ENCODE measurements at places on chromosomes 6 and 20. TPM values are rescaled to one million over a fixed set of nuclear protein-coding genes. Genes with fewer than 3 reads are reported as not detected.

GRCh38 chr6:108524528-108525248 lies 36.0 kb upstream of the FOXO3 start:
- no peak for DNase-seq

DNA sequence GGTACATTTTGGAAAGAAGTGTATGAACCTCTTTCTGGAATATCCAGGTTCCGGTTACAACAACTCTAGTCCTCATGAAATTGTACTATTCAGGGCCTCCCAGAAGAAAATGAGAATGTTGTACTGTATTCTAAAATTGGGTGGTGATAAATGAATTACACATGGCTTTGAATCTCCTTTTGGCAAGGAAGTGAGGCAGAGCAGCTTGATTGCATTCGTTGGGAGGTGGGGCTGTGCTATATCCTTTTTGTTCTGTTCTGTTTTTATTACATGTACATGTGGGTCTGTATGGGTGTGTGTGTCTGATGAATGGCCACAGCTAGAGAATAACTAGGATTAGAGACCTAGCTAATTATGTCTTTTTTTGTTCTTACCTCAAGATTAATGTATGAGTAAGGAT lies 37.8 kb upstream of the SNRPB2 start:
- DNase-seq, result no peak

DNA sequence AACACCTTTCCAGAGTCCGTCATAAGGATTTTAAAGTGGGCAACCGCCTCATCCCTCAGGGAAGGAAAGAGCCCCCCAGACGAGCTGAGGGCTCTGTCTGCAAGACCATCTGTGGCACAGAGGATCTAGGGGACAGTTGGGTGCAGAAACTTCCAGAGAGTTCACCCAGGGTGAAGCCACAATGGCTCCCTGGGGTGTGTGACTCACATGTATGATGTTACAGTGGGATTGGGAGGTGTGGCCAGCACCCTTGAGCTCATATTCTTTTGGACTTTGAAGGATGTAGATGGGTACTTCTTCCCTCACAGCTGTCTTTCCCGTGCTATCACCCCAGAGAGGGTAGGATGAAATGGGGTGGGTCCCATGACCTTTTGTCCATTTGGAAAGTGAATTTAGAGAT lies 95.5 kb downstream of the NCR2 start:
- no peak for DNase-seq

DNA sequence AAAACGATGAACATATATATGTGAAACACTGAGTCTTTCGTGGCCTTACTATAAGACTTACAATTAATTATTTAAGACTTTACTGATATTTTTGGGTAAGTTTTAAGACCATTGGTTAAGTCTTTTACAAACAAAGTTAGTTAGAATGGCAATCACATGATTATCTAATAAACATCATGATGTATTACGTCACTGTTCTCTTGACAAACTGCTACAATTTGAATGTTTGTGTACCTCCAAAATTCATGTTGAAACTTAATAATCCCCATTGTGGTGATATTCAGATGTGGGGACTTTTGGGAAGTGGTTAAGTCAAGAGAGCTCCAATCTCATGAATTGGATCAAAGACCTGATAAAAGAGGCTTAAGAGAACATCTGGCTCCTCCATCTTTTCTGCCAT lies 25.9 kb upstream of the B3GAT2 start:
- DNase-seq, result no peak

DNA sequence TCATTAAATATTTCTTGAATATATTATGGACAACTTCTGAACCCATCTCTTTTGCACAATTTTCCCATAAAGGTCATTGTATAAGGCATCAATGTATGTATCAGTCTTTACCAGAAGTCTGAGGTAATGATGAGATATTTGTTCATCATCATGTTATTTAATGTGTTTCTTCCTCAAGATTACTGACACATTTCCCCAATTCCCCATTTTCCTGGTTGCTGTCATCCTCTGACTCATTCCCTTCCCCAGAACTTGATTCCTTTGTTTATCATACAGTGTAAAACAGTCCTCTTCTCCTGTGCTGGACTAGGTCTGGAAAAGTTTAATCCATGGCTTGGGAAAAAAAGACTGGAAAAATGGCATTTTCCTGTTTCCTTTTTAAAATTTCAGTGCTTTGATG lies 107.9 kb upstream of the FLRT3 start:
- no peak for DNase-seq

DNA sequence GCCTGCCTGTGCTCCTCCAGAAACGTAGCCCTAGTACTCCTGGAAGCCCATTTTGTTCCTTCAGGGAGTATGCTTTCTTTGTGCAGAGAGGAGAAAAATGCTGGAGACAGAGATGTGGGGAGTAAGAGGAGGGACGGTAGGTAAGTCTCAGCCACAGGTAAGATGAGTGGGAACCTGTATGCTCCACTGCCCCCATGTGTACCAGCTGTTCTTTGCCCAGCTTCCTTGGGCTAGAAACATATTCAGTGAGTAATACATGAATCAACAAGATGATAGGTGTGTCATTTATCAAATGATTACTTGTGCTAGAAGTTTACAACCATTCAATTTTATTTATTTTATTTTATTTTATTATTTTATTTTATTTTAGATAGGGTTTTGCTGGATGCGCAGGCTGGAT lies 13.6 kb upstream of the CEP85L start:
- DNase-seq, result no peak

DNA sequence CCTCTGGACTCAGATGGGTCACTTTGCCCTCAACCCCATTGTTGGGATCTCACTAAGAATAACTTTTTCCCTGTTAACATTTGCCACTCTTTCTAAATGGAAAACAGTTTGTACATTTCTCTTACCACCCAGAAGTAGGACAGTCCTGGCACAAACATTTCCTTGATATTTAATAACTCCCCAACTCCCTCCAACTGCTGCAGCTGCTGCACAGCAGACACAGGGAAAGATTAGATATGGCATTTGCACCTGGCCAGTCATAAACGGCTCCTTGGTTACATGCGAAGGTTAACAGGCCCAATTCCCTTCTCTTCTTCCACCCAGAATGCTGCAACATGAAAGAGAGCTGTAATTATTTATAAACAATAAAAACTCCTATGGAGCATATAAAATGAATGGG lies 55.9 kb upstream of the SOX4 start:
- DNase-seq, result no peak

- no peak for DNase-seq
Measured at GRCh38 chr6:126204598-126204997, 135.3 kb upstream of the CENPW start.

GRCh38 chr20:19414600-19414999 lies 202.2 kb downstream of the SLC24A3 start:
- no peak for DNase-seq

GRCh38 chr6:131861381-131861780 lies 53.6 kb downstream of the ENPP1 start:
- DNase-seq, result no peak

DNA sequence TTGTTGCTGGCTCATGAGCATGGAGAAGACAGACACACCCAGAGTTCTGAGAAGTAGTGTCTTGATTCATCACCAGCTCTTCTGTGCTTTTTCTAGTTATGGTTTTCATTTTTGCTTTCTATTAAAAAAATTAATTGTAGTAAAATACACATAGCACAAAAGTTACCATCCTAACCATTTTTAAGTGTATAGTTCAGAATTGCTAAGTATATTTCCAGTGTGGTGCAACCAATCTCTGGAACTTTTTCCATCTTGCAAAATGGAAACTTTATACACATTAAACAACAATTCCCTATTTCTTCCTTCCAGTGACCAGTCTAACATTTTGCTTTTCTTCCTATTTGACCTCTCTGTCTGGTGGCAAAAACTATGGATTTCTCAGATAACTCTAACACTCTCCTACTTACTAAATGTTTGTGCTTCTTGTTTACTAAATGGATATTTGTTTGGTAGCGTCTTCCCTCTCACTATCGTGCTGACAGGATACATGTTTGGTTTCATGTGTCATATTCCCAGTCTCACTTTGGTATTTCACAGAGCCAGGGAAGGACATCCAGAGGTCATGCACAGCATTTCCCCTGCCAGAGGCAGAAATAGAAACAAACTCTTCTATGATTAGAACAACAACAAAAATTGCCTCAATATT lies 40.6 kb downstream of the TXLNB start:
- no peak for DNase-seq

GRCh38 chr20:37523012-37523391 lies 2.0 kb downstream of the NNAT start:
- no peak for DNase-seq

DNA sequence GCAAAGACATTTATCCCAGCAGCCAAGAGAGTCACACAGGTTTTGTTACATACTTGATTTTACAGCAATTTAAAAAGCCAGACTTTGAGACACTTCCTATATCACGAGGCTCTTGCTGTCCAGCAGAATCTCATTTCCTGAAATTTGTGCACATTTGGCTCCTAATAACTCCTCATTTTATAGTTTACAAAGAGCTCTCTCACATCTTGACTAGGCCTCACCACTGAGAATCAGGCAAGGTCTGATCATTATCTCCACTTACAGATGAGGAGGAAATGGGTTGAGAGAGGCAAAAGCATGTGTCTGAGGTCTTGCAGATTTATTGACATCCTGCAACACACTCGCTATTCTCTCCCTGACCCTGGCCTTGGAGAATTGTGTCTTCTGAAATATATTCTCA lies 426.8 kb downstream of the MAFB start:
- no peak for DNase-seq

The WFDC5 gene
- not detected for polyA plus RNA-seq

All from right renal cortex interstitium (tissue), 3 donors.